SW 1271 (cell line): ENCODE measurements at places on chromosomes 3 and 15.

DNA sequence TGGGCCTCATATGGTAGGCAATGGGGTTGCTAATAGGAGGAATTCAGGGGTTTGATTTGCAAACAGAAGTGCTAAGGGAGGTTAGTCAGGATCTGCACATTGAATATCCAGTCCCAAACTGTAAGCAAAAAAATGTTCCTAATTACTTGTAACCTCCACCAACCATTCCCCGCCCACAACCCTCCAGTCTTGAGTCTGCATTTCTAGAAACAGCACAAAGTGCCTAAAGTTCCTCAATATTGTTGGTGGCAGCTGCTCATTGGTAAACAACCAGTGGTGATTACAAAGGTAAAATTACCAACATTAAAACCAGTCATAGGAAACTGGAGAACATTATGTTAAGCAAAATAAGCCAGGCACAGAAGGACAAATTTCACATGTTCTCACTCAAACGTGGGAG, 18.9 kb downstream of the HDC start:
- no peak for DNase-seq

GRCh38 chr3:31354373-31354772, 178.4 kb upstream of the STT3B start:
- DNase-seq = no peak

DNA sequence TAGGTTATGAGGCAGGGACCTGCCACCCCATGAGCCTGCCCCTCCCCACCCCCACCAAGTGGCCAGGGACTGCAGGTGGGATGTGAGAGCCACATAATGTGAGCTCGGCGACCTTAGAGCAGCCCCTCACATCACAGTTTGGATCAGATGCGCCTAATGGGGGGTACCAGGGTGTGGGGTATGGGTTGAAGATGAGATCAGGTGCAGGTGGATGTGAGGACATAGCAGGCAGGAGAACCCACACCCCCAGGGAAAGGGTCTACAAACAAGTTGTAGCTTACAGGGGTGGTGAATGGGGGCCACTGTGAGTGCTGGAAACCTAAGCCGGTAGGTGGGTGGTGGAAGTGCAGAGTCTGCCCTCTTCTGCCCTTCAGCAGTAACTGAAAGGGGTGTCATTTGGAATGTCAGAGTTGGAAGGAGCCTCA, 94.0 kb downstream of the CORO2B start:
- DNase-seq = peak; percentile 25

- no peak for DNase-seq
Observed at GRCh38 chr3:36524560-36524959, 144.3 kb downstream of the STAC start.

DNA sequence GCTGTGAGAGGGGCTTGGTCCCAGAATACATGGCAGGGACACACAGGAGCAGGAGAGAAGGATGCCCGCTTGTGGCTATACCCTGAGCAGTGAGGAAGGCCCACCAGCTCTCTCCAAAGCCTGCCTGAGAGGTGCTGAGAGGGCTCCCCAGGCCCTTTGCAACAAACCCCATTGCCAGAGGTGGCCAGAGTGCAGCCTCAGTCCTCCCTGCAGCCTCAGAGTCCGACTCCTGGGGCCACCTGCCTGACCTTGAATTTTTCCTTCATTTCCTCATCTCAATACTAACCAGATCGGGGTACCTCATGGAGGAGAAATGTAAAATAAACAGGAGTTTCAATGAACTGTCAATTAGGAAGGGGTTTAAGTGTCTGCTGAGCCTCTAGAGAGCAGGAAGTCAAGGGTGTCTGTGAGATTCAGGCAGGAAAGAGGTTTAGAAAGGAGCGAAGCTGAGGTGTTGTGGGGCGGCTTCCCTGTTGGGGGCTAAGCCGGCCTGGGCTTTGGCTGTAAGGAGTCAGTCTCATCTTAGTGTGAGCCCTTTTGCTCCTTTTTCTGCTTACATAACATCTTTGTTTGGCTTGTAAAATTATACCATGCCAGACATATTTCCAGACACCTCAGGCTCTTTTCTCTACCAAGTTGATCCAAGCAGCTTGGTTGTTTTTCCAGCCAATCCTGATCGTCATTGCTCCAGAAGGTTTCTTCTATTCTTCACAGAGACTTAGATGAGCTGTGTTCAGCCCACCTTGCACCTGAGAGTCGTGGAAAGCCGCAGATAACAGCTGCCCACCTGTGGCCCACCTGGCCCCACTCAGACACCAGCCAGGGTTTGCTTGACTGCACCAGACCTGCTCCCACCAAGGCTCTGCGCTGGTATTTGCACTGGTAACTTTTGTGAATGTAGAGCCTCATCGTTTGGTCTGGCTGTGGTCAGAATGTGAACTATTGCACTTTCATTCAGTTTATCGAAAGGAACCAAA, 36.7 kb downstream of the CMTM7 start:
- no peak for DNase-seq

DNA sequence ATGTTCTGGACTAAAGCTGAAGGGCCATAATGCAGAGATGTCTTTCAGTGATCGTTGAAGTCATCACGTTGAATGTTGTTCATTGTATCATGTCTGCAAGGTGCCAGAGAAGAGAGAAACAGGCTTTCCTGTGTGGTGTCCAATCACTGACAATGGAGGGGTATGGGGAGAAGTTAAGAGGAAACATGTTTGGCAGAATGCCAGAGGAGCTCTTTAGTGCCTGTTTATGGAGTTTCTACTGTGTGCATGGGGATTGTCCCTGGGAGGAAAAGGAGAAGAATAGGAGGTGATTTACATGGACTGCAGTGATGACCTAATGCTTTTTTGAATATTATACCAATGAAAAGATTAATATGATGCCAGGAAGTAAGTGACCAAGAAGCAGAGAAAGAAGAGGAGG, 11.7 kb downstream of the SCAANT1 start:
- DNase-seq = no peak

- no peak for DNase-seq
Observed at GRCh38 chr3:126057501-126057819, 26.5 kb downstream of the SLC41A3 start.

DNA sequence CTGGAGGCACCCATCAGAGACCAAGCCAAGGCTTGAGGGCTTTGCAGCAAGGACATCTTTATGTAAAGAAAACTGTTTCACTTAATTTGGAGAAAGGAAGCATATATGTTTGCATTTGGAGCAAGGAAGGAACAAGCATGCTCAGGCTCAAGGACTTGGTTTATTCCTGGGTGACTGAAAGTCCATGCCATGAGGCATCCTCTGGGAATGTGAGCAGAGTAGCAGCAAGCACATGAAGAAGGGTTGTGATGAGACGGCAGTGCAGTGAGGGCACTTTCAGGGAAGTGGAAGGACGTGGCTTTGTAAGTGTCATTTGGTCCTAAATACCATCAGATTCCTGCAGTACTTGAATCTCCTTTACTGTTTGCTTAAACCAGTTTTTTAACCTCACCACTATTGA, 26.8 kb downstream of the POLG start:
- no peak for DNase-seq

GRCh38 chr3:128435058-128435457, 31.6 kb downstream of the DNAJB8 start:
- no peak for DNase-seq

DNA sequence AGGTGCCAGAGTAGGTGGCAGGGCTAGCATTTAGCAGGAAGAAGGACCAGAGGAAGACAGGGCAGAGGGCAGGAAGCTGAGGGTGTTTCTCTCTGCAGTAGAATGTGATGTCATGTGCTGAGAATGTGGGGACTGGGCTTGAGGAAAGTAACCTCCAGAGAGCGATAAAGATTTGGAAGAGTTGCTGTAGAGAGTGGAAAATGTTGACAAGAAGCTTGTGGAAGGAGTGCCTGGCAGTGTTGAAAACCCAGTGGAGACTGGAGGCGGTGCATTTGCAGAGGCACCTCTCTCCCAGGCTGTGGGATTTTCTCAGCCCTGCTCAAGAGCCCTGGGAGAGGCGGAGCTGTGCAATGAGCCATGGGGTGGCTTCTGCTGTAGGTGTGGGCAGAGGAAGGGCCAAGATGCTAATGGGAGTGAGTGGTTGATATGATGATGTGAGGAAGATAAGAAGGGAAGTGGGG, 54.8 kb downstream of the MESD start:
- peak; percentile 41 for DNase-seq

- DNase-seq = no peak
Observed at GRCh38 chr3:54433846-54434245, 311.5 kb downstream of the CACNA2D3 start.

DNA sequence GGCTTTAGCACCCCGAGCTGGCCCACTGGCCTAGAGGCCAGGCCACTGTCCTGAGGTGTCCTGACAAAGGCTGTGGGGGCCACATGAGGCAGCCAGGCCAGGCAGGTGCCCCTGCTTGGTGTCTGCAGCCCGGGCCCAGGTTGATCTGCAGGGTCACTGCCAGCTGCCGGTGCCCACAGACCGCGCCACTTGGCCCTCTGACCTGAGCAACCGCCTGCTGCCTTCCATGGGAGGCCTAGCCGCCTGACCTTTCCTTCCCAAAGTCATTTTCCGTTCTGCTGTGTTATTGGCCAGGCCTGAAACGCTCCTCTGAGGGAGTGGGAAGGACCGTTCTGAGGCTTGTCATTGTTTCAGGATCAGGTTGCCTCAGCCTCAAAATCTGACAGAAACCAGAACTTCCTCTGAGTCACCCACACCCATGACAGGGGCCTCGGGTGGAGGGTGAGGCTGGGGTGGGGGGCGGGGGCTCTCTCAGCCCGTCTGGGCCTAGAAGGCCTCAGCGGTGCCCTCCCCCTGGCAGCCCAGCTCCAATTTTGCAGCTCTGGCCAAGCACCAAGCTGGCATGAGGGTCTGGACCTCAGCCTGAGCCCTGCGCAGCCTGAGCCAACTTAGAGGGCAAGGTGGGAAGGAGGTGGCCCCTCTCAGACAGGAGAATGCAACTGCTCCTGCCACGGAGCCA, 140.7 kb upstream of the MEF2A start:
- DNase-seq = no peak
